ENCODE measurements at places on chromosomes 6 and 20.

- DNase-seq, result peak; percentile 5
Measured at GRCh38 chr20:15162079-15162647, 824.8 kb upstream of the FLRT3 start.

DNA sequence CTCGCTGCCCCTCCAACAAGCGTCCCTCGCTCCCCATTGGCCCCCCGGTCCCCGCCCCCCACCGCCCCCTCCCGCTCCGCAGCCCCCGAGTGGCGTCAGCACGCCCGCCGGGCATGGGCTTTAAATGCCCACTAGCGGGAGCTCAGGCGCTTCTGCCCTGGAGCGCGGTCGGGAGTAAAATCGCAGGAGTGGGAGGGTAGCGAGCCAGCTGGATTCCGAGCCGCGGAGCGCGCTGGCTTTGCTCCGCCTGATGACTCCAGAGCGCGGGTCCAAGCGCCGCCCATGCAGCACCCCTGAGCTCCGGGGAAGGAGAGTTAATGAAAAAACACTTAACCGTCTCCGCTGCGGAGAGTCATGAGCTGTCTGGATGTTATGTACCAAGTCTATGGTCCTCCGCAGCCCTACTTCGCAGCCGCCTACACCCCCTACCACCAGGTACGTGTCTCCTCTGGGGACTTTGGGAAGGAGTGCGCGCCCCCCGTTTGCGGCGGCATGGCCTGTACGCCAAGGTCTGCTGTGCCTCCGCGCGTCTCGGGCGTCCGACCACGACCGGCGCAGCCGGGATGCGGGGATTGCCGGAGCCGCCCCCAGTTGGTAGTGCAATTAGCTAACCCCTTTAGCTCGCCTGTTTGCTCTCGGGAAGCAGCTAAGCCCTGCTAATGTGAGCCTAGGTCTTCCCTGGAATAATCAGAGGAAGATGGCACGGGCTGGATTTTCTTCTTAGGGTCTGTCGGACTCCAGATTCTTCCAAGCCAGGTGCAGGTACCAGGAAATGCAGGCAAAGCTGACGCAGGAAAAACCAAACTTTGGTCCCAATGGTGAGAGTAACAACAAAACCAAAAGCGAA lies at the start of gene VGLL2:
Gene VGLL2, plus strand, starts transcription at position 149 of the 847 bp plus-strand sequence. Its CDS starts 206 bp downstream, at position 355.
- peak; percentile 44 for DNase-seq

DNA sequence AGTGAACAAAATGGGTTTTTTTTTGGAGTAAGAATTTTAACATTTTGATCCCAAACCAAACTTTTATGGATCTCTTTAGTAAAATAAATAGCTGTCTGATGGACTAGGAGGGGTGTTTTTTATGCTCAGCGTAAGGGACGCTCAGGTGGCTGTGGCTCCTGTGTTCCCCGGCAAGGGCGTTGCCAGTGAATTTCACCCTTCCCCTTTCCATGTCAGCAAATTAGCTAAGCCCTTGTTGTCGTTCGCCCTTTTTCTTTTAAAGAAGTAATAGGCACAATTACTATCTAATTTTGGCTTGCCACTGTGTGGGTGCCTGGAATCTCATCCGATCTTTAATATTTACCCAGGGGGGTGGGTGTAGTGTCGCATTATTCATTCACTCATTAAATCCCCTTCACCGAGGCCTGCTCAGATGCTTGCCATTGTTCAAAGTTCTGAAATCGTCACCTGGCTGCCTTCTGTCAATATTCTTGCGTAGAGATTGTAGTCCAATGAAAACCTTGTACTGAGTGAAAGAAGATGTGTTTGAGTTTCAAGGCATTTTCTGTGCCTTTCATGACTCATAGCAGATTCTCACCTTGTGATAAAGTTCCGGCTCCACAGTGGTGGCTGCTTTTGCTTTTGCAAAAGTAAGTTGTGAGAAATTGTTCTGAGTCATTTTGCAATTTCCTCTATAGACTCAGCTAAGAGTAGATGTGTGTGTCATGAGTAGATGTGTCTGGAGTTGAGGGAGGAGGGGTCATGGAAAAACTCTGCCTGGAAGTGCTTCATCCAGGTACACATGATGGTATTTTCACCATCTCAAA lies 40.0 kb upstream of the CLDN20 start:
- DNase-seq, result peak; percentile 95

DNA sequence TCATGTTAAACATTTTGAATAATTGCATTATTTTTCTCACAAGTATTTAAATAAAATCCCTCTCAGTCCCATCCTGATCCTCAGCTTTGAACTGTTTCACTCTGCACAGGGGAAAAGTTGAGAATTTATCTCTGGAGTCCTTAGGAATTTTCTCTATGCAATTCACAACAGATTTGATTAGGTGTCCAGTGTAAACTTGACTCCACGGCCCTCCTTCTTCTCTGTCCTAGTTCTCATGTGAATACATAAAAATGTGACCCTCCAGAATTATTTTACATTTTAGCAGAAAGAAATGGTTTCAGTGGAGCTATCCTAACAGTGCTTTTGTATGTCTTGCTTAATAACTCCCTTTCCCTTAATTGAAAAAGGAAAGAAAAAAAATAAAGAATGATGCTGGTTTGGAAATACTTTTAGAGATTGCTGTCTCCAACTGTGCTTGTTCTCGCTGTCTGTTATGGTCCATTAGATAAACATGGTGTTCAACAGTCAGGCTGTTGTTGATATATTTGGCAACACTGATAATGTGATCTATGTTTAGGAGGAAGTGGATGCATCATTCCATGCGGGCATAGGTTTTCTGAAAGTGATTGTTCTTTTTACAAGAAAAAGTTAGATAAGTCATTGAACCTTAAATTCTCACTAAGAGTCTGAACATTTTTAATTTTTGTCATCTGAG lies 599.4 kb upstream of the CITED2 start:
- DNase-seq, result peak; percentile 95

- DNase-seq, result no peak
Measured at GRCh38 chr6:4496284-4496683, 279.9 kb upstream of the CDYL start.

DNA sequence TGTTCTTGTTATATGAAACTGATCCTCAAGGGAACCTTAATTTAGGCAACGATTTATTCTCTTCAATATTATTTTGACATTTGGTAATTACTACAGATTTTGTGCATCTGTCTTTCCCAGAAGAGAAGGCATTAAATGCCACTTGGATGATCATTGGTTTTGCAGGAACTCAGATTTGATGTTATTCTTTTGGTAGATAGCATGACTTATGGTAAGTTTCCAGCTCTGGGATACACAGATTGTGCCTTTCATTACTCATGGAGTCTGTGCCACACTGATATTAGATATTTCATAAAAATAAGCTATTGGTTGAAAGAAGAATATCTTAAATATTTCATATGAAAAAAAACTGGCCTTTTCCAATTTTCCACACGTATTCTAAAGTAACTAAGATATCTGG lies 120.1 kb downstream of the AIG1 start:
- no peak for DNase-seq

All from amniotic epithelial cell (primary cell).